ENCODE measurements at places on chromosomes 7 and 10.

GRCh38 chr7:153090764-153091163, 331.2 kb downstream of the ACTR3B start:
- no peak for DNase-seq

DNA sequence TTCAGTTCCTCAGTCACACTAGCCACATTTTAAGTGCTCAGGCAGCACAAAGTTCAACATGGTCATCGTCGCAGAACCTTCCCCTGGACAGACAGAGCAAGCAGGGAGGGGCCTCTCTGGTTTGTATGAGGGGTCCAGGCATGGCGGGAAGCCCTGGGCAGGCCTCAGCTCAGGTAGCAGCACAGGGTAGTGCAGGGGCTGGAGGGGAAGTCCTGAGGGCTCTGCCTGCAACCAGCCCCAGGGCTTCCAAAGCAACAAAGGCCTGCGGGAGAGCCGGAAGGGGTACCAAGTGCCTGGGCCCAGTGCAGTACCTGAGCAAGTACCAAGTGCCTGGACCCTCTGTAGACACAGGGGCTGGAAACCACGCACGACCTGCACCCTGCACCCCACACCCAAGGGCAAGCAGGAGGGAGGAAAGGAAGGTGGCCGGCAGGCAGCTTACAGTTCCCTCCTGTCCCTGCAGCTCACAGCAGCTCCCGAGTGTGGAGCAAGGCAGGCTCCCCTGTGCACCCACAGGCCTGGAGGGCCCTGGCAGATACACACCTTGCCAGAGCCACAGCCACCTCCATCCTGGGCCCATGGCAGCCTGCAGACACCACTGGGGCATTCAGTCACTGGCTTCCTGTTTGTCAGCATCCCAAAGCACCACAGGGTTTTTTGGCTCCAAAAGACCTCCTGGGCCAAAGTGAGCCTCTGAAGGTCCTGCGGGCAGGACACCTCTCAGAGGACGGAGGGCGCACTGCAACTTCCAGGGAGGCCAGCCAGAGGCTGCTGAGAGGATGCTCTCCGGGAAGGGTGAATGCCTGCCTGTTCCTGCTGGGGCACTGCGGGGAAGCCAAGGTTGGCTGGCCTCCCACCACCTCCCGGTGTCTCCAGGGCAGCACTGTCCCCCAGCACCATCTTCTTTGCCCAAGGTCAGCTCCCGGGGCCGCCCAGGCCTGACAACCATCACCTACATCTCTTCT, 6.5 kb upstream of the RET start:
- no peak for DNase-seq

DNA sequence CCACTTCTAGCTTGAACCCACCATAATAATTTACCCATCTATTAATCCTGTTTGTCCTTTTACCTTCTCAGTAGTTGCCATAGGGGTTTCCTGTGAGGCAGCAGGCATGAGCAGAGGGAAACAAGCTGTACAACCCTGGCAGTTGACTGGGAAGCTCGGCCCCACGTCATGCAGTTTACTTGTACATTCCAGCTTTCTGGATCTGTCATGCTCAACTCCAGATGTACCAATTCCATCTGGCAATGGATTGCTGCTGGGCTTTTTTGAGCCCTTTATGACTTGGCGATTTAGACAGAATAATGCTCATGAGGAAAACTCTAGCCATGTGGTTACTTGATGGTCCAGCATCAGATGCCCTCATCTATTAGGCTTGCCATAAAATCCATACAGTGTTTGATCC, 112.5 kb downstream of the GNAI1 start:
- no peak for DNase-seq

- no peak for DNase-seq
Observed at GRCh38 chr10:11563936-11564335, 47.5 kb downstream of the USP6NL start.

DNA sequence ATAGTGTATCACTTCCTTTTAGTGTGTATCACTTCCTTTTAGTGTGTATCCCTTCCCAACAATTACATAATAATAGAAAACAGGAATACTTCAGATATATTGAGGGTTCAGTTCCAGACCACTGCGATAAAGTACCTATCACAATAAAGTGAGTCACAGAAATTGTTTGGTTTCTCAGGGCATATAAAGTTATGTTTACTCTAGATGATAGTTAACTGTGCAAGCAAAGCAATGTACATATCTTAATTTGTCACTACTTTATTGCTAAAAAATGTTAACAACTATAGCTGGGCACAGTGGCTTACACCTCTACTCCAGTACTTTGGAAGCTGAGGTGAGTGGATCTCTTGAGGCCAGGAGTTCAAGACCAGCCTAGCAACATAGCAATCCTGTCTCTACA, 938.4 kb downstream of the CCSER2 start:
- DNase-seq: no peak

GRCh38 chr10:129151281-129151680, 315.8 kb upstream of the MGMT start:
- no peak for DNase-seq

DNA sequence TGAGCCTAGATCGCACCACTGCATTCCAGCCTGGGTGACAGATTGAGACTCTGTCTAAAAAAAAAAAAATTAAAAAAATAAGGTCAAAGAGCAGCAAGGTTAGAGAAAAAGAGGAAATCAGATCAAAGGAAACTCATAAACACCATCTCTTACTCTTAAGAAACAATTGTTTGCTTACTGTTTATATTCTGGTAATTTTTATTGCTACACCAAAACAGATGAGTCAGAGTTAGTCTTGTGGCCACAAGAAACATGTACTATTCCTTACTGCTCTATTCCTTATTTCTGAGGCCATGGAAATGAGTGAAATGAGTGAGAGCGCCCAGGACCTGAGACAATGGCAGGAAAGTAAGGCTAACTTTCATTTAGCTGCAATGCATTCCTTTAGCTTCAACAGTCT, 387.3 kb downstream of the HPSE2 start:
- DNase-seq: no peak

GRCh38 chr10:105952153-105952552, 1212.4 kb downstream of the SORCS1 start:
- DNase-seq: no peak

Data from colonic mucosa (tissue), 4 donors.